ENCODE measurements at places on chromosomes 4 and X. TPM values are rescaled to one million over a fixed set of nuclear protein-coding genes. Genes with fewer than 3 reads are reported as not detected.
A peak's percentile ranks its signal among the peaks of the same experiment; 100 is the strongest.

Gene FAM47E
- 0.91 TPM for total RNA-seq

Gene WDR44
- 12.2 TPM for total RNA-seq

Gene TKTL2
- not detected for total RNA-seq

Gene GC
- total RNA-seq: 1.8 TPM

GRCh38 chr4:10622728-10623127 lies 61.8 kb downstream of the CLNK start:
- peak; percentile 7 for DNase-seq

DNA sequence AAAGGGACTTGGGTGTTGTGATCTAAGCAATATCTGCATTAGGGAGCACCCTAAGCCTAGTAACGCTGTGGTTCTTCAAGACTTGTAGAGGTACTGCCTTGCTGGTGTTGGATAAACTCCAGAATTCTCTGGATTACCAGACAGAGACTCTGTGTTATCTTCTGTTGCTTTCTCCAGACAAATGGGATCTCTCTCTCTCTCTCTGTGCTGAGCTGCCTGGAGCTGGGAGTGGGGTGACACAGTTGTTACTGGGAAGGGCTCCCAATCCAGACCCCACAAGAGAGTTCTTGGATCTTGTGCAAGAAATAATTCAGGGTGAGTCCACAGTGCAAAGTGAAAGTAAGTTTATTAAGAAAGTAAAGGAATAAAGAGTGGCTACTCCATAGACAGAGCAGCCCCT lies 48.8 kb downstream of the MCUB start:
- no peak for DNase-seq

- peak; percentile 18 for DNase-seq
These were observed 7.6 kb downstream of the SLC2A9 start for GRCh38 chr4:10013722-10014121.

GRCh38 chrX:126994032-126994600 lies 174.6 kb downstream of the PRR32 start:
- no peak for DNase-seq

DNA sequence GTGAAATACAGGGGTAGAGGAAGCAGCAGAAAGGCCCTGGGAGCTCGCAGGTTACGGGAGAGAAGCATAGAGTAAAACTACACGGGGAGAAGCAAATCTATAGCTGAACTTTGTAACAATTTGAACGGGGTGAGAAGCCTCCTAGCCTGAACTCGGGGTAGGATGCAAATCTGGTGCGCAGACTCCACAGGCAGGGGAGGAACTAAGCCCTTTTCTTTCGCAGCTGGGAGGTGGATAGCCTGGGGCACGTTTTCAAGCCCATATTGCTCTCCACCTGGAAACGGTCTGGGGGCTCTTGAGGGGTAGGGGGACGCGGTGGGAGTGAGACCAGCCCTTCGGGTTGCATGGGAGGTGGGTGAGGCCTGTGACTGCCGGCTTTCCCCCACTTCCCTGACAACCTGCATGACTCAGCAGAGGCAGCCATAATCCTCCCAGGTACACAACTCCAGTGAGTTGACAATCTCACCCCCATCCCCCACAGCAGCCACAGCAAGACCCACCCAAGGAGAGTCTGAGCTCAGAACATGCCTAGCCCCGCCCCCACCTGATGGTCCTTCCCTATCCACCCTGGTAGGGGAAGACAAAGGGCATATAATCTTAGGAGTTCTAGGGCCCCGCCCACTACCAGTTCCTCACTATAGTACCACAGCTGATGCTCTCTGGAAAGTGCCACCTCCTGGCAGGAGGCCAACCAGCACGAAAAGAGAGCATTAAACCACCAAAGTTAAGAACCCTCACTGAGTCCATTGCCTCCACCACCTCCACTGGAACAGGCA lies 29.9 kb downstream of the SOWAHB start:
- DNase-seq: no peak
